ENCODE measurements at places on chromosomes 3 and 15.

GRCh38 chr3:143650827-143651226 lies 197.4 kb downstream of the SLC9A9 start:
- H3K4me1 ChIP-seq: no peaks in the 10 kb centered on the region
- H3K27me3 ChIP-seq: no peaks in the 10 kb centered on the region
- no peak overlapping the region for H3K4me3 ChIP-seq
- H3K27ac ChIP-seq: no peak overlapping the region
- no peaks in the 10 kb centered on the region for H3K36me3 ChIP-seq

- no peaks in the 10 kb centered on the region for H3K36me3 ChIP-seq
- peaks cover 13% of the 10 kb centered on the region for H3K4me1 ChIP-seq
- H3K27me3 ChIP-seq: no peaks in the 10 kb centered on the region
- peak overlapping the region; percentile 20 for H3K27ac ChIP-seq
These were observed 35.0 kb downstream of the RPL39L start for GRCh38 chr3:187104342-187104741.

- no peaks in the 10 kb centered on the region for H3K36me3 ChIP-seq
- no peak overlapping the region for H3K27ac ChIP-seq
- no peak for DNase-seq
- no peaks in the 10 kb centered on the region for H3K4me1 ChIP-seq
These were observed 202.5 kb upstream of the TLE3 start for GRCh38 chr15:70299931-70300869.

GRCh38 chr15:101137312-101137940 lies 114.4 kb downstream of the CHSY1 start:
- H3K27ac ChIP-seq: no peak overlapping the region
- no peaks in the 10 kb centered on the region for H3K4me1 ChIP-seq
- H3K36me3 ChIP-seq: no peaks in the 10 kb centered on the region
- H3K4me3 ChIP-seq: no peak overlapping the region
- no peak for DNase-seq

DNA sequence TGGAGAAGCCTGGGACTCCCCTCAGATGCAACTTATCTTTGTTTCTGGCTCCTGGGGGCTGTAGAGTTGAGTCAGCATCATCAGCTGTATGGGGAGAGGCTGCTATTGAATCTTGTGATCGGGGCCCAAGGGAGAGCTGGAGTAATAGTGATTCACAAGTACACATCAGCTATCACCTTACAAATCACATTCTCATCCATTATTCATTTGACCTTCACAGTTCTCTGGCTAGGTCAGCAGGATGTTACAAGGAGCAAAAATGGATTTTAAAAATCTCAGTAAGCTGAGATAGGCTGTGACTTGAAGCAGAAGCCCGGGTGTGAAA lies 175.0 kb downstream of the OPA1 start:
- H3K4me3 ChIP-seq: no peak overlapping the region
- no peak overlapping the region for H3K27ac ChIP-seq
- H3K36me3 ChIP-seq: no peaks in the 10 kb centered on the region
- no peaks in the 10 kb centered on the region for H3K4me1 ChIP-seq

DNA sequence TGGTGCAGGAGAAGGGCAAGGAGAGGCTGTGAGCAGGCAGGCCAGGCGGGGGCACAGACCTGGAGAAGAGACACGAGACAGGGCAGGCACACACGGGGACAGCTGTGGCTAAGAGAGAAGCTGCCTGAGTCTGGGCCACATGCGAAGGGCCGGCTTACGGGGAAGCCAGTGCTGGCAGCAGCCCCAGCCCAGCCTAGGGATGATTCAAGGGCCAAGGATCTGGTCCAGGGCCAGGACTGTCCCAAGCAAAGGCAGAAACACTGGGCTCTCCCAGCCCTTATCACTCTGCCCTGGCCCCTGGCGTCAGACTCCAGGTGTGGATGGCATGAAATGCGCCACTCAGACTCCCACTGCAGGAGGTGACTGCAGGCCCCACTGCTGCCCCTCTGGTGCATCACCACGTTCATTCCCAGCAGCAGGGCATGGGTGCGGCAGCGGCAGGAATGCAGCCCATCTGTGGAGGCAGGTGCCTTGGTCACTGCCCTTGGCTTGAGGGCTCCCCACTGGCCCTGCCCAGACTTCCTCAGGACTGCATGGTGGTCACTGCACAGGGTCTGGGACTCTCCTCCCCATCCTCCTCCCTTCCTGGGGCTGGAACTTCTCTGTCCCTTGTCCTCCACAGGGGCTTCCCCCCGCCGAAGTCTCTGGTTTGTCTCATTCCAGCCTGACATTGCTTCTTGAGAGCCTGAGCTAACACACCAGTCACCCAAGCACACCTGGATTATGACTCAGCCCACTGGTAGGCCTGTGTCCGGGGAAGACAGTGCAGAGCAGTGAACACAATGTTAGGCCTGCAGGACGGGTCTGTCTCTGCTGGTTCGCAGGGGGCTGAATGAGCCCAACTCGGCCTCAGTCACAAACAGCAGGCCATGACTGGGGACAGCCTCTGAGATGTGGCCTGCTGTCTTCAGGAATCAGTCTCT lies 69.3 kb downstream of the TBC1D2B start:
- H3K36me3 ChIP-seq: peaks cover 9% of the 10 kb centered on the region
- peak; percentile 62 for DNase-seq
- H3K4me1 ChIP-seq: peaks cover 49% of the 10 kb centered on the region
- H3K27ac ChIP-seq: no peak overlapping the region

GRCh38 chr3:47434849-47435248 lies 40.9 kb downstream of the SCAP start:
- no peak overlapping the region for H3K27ac ChIP-seq
- no peaks in the 10 kb centered on the region for H3K27me3 ChIP-seq
- no peaks in the 10 kb centered on the region for H3K4me1 ChIP-seq
- no peak for DNase-seq

GRCh38 chr3:113150250-113150649 lies 61.1 kb upstream of the BOC start:
- peak overlapping the region; percentile 81 for H3K27ac ChIP-seq
- H3K36me3 ChIP-seq: no peaks in the 10 kb centered on the region
- H3K27me3 ChIP-seq: no peaks in the 10 kb centered on the region
- no peak overlapping the region for H3K4me3 ChIP-seq
- peaks cover 12% of the 10 kb centered on the region for H3K4me1 ChIP-seq

DNA sequence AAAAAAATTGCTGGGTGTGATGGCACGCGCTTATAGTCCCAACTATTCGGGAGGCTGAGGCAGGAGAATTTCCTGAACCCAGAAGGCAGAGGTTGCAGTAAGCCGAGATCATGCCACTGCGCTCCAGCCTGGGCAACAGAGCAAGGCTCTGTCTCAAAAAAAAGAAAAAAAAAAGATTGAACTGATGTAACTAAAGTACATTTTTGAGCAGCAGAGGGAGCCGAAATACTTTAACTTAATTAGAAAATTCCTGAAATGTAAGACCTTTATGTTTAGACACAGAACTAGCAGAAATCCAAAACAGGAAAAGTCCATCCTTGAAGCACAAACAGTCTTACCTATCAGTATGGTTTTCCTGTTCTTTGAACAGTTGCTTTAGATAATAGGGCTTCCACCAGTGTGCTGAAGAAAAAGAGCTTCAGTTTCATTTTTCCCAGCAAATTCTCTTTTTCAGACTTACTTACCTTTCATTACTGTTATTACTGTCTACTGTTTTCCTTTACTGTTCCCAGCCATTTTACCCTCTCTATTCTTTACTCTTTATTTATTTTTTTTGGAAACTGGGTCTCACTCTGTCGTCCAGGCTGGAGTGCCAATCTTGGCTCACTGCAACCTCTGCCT lies 33.4 kb upstream of the ZNF609 start:
- no peak for DNase-seq
- no peak overlapping the region for H3K4me3 ChIP-seq
- peaks cover 13% of the 10 kb centered on the region for H3K4me1 ChIP-seq
- H3K27ac ChIP-seq: no peak overlapping the region
- H3K27me3 ChIP-seq: no peaks in the 10 kb centered on the region

DNA sequence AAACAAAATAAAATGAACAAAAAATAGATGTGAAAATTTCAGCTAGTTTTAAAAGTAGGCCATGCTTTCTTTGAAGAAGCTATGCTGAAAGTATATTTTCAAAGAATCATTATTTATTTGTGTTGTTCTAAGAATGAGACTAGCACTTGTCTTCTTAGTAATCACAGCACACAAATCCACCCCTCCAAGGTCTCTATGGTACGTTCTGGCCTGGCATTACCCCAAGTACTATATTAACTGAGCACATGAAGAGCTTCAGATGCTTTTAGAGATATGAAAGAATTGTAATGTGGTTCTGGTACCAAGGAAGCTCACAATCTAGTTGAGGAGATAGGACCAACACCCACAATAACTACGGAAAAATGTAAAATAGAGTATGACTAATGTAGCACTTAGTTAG lies 416.5 kb downstream of the PLCL2 start:
- H3K27me3 ChIP-seq: no peaks in the 10 kb centered on the region
- no peak overlapping the region for H3K27ac ChIP-seq

- no peak overlapping the region for H3K27ac ChIP-seq
- H3K4me3 ChIP-seq: no peak overlapping the region
- H3K27me3 ChIP-seq: no peaks in the 10 kb centered on the region
- no peaks in the 10 kb centered on the region for H3K4me1 ChIP-seq
These were observed 190.5 kb upstream of the NECTIN3 start for GRCh38 chr3:110881069-110881468.

DNA sequence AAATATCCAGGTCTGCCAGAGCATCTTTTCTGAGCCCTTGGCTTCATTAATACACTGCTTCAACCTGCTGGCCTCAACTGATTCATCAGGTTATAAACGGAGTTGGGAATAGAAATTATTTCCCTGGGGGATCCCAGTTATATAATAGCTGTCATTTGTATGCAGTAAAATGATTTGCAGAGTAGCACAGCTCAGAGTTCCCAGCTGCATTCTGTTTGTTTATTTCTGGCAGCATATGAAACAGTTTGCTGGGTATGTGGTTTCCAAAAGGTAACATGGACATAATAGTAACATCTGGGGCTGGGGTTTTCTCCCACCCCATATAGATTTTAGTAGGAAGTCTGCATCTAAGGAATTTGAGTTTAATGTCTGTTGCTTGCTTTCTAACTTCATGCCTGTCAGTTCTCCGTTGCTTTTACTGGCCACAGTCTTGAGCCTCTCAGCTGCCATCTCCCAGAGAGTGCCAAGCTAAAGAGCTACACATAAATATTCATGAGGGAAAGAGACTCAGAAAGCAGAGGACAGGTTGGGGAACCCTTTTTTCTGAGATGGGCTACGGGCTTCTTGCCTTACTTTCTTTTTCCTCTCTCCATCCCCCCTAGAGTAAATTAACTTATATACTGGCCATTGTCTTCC lies 124.6 kb downstream of the TMEM108 start:
- DNase-seq: no peak
- no peak overlapping the region for H3K27ac ChIP-seq
- no peaks in the 10 kb centered on the region for H3K36me3 ChIP-seq
- no peaks in the 10 kb centered on the region for H3K27me3 ChIP-seq
- H3K4me3 ChIP-seq: no peak overlapping the region

DNA sequence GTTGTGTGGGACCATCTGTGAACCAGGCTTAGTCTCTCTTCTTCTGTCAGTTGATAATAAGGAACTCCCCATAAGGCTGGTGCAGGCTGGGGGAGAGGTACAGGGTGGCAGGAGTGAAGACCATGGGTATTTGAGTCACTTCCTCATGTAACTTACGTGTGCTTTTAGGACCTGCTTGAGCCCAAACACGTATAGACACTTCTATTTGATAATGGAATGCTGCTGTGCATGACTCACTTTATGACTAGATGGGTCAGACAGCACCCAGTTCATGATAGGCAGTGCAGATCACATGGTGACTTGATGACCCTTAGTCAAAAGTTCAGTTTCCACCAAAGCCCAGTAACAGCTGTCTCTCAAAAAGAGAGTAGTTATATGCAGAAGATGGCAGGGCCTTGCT lies 490.9 kb downstream of the ZBBX start:
- H3K4me1 ChIP-seq: no peaks in the 10 kb centered on the region
- no peak overlapping the region for H3K4me3 ChIP-seq
- DNase-seq: no peak
- H3K36me3 ChIP-seq: no peaks in the 10 kb centered on the region
- H3K27me3 ChIP-seq: no peaks in the 10 kb centered on the region

- H3K4me1 ChIP-seq: no peaks in the 10 kb centered on the region
- no peak overlapping the region for H3K4me3 ChIP-seq
- DNase-seq: no peak
These were observed 54.7 kb downstream of the CLDN11 start for GRCh38 chr3:170473358-170473757.
